Activated CD4-positive, alpha-beta T cell treated with anti-CD3 and anti-CD28 coated beads, Interleukin-2, Interleukin-4, amounts not matched to agents 100 ng/mL and 50 ng/mL, durations not matched to agents 16 hours and 8 hours (primary cell): ENCODE measurements at places on chromosomes 16 and 17.

GRCh38 chr17:66983414-66984021, 19.0 kb downstream of the CACNG4 start:
- DNase-seq: no peak

- DNase-seq: no peak
Observed at GRCh38 chr17:37475731-37476420, 13.8 kb upstream of the DUSP14 start.

DNA sequence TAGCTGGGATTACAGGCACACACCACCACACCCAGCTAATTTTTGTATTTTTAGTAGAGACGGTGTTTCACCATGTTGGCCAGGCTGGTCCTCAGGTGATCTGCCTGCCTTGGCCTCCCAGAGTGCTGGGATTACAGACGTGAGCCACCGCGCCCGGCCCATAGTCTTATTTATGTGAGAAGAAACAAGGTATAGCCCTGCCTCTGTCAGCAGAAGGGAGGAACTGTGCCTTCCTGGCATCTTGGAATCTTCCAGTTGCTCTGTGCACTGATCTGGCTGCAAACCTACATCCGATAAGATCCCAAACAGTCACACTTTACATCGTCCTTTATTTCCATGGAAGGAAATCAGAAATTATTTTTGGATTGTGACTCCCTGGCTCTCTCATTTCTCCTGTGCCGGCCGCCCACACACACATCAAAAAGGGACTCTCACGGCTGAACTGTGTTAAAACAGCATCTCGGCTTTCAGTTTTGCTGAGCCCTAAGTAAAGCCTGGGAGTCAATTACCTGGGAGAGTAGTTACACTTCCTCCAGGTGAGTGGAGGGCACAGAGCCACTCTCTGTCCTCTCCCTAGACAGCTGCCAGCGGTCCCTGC, 23.3 kb downstream of the WIPI1 start:
- no peak for DNase-seq

- DNase-seq: no peak
Observed at GRCh38 chr16:88389621-88390160, 6.9 kb downstream of the ZNF469 start.

- DNase-seq: no peak
Observed at GRCh38 chr17:81705518-81706231, 2.5 kb downstream of the MRPL12 start.
